HTR-8/SVneo (cell line): ENCODE measurements at places on chromosomes 3 and 15.

DNA sequence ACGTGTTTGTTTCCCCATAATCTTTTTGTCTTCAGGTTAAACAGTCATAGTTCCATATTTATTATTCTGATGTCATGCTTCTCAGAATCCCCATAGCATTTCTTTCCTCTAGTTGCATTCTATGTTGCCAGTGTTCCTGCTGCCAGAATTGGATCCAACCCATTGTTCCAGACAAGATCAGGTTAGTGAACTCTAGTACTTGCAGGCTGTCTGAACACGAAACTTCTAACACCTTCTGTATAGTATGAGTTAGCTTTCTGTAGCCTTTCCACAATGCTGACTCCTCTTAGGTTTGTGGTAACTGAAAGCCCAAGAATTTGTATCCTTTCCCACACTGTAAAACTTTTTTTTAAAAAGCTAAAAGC lies 88.0 kb upstream of the ROPN1 start:
- DNase-seq: no peak

GRCh38 chr15:94287794-94288246 lies 56.5 kb downstream of the MCTP2 start:
- DNase-seq: no peak

DNA sequence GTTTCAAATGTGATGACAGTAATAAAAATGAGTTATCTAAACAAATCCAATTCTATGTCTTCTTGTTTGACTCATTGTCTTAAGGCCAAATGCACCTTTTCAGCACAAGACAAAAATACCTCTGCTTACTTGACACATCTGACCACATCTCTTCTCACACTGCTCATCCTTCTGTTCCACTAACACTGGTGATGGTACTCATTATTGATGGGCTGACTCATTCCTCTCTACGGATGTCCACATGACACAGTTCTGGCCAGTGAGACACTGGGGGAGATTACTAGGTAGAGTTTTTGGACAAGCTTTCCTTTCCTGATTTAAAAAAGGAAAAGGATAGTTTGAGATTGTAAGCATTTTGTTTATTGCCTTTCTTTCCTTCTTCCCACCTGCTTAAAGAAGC lies 410.6 kb upstream of the THRB start:
- no peak for DNase-seq

GRCh38 chr15:78638658-78639314 lies 2.2 kb downstream of the CHRNB4 start:
- DNase-seq: peak; percentile 69

DNA sequence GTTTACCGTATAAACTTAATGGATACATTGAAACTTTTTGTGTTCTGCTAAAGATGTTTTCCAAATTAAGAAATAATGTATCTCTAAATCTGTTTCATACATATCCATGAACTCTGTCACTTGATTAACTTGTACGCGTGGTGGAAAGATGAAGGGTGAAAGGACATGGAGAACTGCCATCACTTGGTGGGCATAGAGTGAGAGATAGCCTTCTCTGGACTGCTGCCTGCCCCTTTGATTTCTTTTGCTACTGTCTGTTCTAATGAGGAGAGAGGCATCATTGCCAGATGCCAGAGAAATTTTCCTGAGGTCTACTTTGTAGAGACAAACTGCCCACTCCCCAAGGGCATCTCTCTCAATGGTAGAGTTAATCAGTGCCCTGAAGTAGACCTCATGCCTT lies 120.5 kb downstream of the SLMAP start:
- no peak for DNase-seq

- DNase-seq: no peak
These were observed 5.1 kb downstream of the SCAMP2 start for GRCh38 chr15:74868059-74868458.
